ENCODE measurements at places on chromosomes 1 and 21.

DNA sequence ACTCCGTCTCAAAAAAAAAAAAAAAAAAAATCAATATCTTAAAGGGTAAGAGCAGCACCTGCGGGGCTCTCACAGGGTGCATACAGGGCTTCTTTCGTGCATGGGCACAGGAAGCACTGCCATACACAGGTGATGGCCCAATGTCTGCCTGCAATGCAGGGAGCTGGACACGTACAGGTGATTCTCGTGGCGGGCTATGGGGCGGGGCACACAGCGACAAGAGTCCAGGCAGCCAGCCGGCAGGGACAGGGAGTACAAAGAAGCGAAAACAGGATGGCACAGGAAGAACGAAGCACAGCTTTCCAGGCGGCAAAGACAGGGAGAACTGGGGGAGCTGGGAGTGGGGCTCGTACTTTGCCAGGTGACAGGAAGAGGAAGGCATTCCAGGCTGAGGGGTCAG, 1.6 kb downstream of the KIF17 start:
- no peak for DNase-seq

GRCh38 chr21:34795175-34795547, 126.4 kb downstream of the CLIC6 start:
- DNase-seq = no peak

- no peak for DNase-seq
These were observed 22.5 kb upstream of the GPR157 start for GRCh38 chr1:9151328-9151860.

DNA sequence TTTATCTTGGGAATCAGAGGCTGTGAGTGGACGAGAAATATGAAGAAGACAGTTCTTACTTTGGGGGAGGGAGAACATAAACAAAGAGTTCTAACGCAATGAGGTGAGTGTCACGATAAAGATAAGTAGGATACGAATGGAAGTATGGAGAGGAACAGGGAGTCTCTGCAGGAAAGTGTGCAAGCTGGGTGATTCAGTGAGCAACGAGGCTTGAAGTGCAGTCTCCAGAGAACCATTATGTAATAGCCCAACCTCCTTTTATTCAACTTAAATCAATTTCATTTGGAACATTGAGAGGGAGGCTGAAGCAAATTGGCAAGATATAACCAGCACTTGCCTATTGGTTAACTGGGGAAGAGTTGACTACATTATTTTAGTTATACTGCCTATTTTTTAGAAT, 99.3 kb upstream of the PLD5 start:
- no peak for DNase-seq

GRCh38 chr1:172883387-172883791, 167.4 kb downstream of the TNFSF18 start:
- peak; percentile 8 for DNase-seq

- DNase-seq = no peak
These were observed 321.4 kb downstream of the DPYD start for GRCh38 chr1:97599447-97599846.

DNA sequence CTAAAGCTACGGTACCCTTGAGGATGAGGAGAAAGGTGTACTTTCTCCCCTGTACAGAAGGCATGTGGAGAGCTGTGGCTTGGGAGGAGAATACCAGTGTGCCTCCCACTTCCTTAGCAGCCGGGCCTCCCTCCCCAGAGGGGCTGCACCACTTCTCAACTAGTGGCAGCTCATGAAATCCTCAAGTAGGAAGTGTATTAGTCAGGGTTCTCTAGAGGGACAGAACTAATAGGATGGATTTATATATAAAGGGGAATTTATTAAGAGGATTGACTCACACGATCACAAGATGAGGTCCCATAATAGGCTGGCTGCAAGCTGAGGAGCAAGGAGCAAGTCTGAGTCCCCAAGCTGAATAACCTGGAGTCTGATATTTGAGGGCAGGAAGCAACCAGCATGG, 53.1 kb upstream of the PPP2R5A start:
- DNase-seq = no peak

DNA sequence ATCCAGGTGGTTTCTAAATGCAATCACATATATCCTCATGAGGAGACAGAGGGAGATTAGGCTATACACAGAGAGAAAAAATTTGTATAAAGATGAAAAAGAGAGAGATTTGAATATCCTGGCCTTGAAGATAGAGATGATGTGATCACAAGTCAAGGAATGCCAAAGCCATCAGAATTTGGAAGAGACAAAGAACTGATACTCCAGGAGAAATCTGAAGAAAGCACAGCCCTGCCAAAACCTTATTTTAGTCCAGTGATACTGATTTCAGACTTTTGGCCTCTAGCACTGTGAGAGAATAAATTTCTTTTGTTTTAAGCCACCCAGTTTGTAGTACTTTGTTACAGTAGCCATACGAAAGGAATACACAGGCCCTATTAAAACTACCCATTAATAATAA, 33.4 kb downstream of the DOCK7 start:
- no peak for DNase-seq

- DNase-seq = no peak
These were observed 2.9 kb upstream of the PRDX6 start for GRCh38 chr1:173474097-173474779.

GRCh38 chr1:32142446-32143301, 34.8 kb downstream of the KPNA6 start:
- peak; percentile 14 for DNase-seq

- no peak for DNase-seq
These were observed 151.2 kb downstream of the MATN1 start for GRCh38 chr1:30572192-30572591.

DNA sequence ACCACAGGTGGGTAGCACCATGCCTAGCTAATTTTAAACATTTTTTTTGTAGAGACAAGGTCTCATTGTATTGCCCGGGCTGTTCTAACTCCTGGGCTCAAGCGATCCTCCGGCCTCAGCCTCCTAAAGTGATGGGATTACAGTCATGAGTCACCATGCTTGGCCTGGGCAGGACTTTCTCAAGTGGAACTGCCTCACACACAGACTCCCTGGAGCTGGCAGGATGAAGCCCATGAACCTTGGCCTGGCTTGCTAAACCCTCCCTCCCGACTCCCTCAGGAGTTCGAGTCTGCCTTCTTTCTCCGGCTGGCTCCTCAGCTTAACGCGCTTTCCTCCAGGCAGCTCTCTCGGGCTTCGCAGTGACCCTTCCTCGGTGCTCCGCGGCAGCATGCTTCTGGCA, 7.7 kb upstream of the ECE1 start:
- DNase-seq = no peak

- no peak for DNase-seq
These were observed 19.4 kb downstream of the ARMH1 start for GRCh38 chr1:44693900-44694299.

All from erythroblast (primary cell).